Neural crest cell (in vitro differentiated cells): ENCODE measurements at places on chromosomes 6 and 20. TPM values are rescaled to one million over a fixed set of nuclear protein-coding genes. Genes with fewer than 3 reads are reported as not detected.

Gene SLC4A11
- total RNA-seq = 0.55 and 0.89 TPM in 2 replicates

Gene RIN2
- total RNA-seq = 19.9 and 22.1 TPM in 2 replicates

DNA sequence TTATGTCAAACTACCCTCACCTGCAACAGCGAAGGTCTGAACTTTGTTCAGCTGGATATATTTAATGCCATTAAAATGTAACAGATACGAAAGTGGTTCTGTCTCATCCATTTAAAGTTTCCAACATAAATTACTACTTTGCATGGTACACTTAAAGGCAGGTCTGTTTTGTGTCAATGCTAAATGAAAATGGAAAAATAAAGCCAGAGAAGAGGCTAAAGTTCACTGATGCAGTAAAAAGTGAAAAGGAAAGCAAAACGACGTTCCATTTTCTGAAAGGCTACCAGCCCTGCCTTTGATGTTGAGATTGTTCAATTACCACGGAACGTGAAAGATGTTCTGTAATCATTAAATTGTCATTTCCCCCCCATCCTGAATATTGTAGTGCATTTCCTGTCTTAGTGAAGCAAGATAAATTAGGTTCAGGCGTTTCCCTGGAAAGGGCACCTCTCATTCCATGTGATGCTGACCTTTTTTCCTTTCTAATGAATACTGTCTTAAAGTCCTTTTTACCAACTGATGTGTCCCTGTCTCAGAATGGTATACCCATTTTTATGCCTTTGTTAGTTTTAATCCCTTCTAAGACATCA lies 334.7 kb upstream of the JAG1 start:
- no peaks in the 10 kb centered on the region for H3K27me3 ChIP-seq
- H3K36me3 ChIP-seq = peaks cover 8% of the 10 kb centered on the region
- peaks cover 8% of the 10 kb centered on the region for H3K4me1 ChIP-seq
- DNase-seq = no peak

GRCh38 chr20:10978019-10978702 lies 304.4 kb upstream of the JAG1 start:
- H3K27ac ChIP-seq = no peak overlapping the region
- H3K4me3 ChIP-seq = no peak overlapping the region
- no peak for DNase-seq
- H3K36me3 ChIP-seq = no peaks in the 10 kb centered on the region
- peaks cover 35% of the 10 kb centered on the region for H3K4me1 ChIP-seq

DNA sequence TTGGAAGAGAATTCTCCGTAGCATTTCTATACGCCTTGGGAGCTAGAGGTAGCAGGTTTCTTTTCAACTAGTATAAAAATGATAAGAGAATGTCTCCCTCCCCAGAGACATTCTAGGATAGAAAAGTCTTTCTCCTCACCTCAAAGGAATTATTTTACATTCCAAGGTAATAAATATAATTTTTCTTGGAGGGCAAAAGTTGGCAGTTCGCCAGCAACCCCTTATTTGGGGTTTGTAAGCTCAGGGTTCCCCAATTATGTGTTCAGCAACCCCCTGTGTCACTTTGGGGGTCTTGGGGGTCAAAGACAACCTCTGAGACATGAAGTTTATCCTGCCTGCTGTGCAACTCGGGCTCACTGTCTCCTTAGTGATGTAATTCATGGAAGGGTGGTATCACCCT lies 58.3 kb downstream of the THEMIS start:
- no peaks in the 10 kb centered on the region for H3K36me3 ChIP-seq
- no peaks in the 10 kb centered on the region for H3K4me1 ChIP-seq
- no peak overlapping the region for H3K27ac ChIP-seq
- no peaks in the 10 kb centered on the region for H3K27me3 ChIP-seq
- no peak for DNase-seq

DNA sequence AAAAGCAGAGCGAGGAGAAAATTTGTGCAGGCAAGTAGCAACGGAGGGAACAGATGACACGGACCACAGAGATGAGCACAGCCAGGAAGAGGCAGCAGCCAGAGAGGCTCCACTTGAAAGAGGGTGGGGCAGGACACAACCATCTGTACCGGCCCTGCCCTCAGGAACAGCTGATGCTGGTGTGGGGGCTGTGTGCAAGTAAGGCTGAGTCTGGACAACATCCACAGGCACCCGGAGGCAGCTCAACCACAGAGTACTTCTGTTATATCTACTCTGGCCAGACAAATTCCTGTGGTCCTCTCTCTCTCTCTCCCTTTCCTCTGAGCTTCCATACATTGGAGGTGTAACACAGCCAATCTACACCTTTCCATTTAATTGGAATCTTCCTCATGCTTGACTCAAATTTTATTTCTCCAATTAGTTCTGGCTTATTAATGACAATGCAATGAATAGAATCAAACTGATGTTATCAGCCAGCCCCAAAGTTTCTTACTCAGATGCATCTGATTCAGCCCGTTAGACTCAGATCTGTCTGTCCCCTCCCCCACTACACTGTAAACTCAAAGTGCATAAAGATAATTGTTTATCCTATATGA lies 24.9 kb downstream of the KIF13A start:
- H3K27me3 ChIP-seq = no peaks in the 10 kb centered on the region
- no peak for DNase-seq
- peaks cover 11% of the 10 kb centered on the region for H3K4me1 ChIP-seq
- no peak overlapping the region for H3K27ac ChIP-seq
- no peaks in the 10 kb centered on the region for H3K36me3 ChIP-seq
